ENCODE measurements at places on chromosomes 1 and 21.

DNA sequence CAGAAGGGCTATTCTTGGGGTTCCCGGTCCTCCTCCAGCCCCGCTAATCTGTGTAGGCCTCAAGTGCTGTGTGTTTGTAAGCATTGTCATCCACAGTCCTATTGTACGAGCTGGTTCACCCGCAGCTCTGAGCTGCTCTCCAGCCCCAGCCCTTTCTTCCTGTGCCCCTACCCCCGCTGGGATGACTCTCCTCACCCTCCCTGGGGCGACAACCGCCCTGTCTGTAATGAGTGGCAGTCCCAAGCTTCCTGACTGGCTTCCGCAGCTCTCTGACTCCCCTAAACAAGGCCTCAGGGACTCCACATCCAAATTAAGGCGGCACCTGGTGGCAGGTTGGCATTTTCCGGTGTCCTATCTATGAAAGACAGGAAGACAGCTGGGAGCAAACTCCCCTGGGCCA is 45.8 kb downstream of the TFF3 start:
- DNase-seq, result no peak

- DNase-seq, result peak; percentile 92
Measured at GRCh38 chr1:40862008-40862863, at the start of gene CITED4. Gene CITED4 (minus strand): TSS chr1:40862363. CDS start chr1:40862127, 236 bp downstream.

DNA sequence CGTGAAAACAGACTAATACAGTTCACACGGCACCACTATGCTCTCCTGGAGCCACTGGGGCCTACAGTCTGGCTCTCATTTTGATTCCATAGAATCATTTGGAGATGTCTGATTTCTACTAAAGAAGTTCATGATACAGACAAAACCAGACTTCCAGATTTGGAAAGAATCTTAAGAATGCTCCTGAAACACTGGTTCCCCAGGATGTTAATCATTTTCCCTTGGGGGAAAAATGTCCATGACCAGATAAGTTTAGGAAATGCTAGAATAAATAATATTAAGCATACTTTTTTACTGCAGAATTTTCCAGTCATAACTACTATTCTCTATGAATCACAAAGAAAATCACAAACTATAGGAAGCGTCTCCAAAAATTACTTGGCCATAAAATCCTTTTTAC is 63.0 kb upstream of the RGS7 start:
- no peak for DNase-seq

DNA sequence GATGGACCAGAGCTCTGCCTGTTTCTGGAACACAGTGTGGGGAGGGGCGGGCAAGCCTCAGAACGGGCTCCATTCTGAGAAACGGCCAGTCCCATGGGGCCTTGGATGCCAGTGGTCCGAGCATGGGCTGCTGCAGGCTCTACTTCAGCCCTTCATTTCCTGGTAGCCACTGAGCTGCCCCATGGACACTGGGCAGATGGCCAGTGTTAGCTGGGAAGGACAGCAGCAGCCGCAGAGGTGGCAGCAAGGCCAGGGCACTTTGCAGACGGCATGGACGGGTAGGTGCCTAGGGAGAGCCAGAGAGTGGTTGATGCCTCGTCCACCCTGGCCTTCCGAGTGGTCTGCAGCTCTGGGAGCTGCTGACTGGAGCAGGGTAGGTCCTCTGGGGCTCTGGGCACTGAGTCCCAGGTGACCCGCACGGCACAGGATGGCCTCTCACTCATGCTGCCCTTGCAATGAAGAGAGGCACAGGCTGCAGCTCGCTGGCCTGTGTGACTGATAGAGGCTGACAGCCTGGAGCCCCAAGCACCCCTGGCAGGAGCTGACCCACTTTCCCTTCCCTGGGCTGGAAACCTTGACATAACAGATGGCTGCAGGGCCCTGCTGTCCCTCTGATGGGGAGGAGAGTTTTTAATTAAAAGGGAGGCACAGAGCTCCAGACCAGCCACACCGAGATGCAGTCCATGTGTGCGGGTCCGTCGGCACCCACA is 87.7 kb upstream of the COL6A1 start:
- DNase-seq, result no peak

- no peak for DNase-seq
Measured at GRCh38 chr1:33072707-33073106, 8.2 kb upstream of the AZIN2 start.

DNA sequence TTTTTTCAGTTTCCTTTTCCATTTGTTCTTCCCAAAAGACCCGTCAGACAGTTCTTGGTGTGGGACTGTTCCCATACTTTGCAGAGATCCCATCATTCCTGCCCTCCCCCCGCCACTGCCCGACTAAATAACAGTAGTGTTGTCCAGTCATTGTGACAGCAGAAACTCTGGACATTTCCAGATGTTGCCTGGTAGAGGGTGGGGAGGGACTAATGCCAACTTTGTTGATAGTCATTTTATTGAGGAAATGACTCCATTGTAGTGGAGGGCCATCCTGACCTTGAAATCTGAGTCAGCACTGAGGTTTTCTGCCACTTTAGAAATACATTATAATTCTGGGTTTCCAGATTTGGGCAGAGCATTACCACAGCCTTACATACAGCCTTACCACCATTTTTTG is 85.4 kb downstream of the CEP350 start:
- no peak for DNase-seq

GRCh38 chr1:226131639-226132038 is 54.9 kb downstream of the ACBD3 start:
- DNase-seq, result no peak

DNA sequence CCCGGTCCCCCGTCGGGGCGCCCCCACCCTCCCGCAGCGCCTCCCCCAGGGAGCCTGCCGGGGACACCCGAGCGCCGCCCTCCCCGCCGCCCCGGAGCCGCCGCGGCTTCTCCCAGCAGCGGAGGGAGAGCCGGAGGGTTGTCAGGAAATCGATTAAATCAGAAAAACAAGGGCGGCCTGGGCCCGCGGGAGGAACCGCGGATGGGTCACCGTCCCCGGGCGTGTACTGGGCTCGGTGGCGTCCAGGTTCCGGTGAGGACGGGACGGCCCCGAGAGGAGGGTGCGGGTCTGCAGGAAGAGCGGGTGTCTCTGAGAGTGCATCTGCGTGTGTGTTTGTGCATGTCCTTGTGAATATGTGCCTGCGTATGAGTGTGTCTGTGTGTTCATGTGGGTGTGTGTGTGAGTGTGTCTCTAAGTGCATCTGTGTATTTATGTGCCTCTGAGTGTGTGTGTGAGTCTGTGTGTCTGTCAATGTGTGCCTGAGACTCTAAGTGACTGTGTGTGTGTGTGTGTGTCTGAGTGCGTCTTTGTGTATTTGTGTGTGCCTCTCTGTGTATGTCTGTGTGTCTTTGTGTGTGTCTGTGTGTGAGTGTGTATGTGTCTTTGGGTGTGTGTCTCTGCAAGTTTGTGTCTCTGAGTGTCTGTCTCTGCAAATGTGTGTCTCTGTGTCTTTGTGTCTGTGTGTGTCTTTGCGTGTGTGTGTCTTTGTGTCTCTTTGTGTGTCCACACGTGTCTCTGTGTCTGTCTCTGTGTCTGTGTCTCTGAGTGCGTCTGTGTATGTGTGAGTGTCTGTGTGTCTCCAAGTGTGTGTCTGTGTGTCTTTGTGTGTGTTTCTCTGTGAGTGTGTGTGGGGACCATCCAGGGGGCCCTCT is 1.1 kb downstream of the SPSB1 start:
- DNase-seq, result no peak

DNA sequence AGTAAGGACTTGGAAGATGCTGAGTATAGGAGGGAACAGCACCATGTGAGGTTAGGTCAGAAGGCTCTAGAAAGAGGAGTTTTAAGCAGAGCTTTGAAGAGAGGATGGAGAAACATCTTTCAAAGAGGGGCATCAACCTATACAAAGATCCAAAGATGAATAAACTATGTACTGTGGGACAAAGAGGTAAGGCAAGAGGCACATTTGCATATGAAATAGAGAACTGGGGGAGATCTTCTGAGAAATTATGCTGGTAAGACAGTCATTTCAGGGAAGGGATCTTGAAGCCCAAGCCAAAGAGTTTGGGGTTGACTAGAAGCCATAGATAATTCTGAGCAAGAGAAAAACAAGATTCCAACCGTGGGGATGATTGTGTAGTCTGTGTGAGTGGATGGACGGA is 70.0 kb downstream of the LGR6 start:
- DNase-seq, result no peak

DNA sequence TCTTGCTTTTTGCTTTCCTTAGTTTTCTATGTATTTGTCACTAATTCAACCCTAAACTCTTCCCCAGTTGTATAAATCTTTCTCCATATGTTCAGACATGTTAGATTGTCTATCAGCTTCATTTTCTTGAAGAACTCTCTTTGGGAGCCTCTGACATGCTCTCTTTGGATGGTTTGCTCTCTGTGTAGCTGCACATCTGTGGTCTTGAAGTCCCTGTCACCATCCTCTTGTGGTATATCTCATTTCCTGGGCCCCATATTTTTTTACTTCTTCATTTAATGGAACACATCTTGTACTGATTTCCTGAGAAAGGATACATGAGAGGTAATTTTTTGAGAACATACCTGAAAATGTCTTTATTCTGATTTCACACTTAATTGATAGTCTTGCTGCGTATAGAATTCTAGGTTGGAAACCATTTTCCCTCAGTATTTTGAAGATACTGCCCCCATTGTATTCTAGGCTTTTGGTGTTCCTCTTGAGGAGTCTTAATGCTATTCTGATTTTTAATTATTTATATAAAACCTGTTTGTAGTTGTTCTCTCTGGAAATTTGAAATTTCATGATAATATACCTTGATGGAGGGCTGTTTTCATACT is 72.6 kb downstream of the ST3GAL3 start:
- no peak for DNase-seq

DNA sequence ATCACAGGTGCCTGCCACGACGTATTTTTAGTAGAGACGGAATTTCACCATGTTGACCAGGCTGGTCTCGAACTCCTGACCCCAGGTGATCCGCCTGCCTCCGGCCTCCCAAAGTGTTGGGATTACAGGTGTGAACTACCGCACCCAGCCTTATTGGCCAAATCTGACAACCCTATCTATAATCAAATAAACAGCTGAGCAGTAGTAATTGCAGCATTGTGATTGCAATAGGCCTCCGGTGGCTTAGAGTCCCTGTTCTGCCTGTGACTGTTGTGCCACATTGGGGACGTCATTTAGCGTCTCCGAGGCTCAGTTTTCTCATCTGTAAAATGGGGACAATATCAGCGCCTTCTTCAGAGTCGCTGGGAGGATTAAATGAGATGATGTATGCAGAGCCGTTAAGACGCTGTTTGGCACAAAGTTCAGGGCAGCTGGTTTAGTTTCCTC is 569 bp upstream of the CAPN2 start:
- DNase-seq, result no peak

- DNase-seq, result no peak
Measured at GRCh38 chr1:227813962-227814361, 1.5 kb upstream of the PRSS38 start.

GRCh38 chr1:13807209-13807608 is 107.2 kb downstream of the PRDM2 start:
- no peak for DNase-seq

GRCh38 chr1:220566869-220567268 is 38.9 kb downstream of the MARK1 start:
- no peak for DNase-seq

- no peak for DNase-seq
Measured at GRCh38 chr1:45620588-45621500, 3.0 kb downstream of the CCDC17 start.

- no peak for DNase-seq
Measured at GRCh38 chr21:25281134-25281533, 326.1 kb downstream of the MRPL39 start.

DNA sequence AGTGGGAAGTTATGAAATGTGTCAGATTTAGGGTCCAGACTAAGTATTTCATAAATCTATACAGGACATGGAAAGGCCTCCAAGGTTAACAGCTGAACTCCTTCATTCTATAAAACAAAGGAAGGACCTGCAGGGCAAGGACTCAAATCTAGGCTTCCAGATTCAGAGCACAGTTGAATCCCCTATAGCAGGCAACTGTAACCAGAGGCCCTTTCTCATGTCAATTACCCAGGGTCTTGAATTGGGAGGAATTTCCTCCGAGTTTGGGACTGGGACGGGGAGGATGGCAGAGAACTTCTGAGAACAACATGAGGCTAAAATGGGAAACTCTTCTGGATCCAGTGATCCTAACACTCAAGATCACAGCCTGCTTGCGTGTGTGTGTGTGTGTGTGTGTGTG is 112.9 kb upstream of the BEND5 start:
- no peak for DNase-seq

DNA sequence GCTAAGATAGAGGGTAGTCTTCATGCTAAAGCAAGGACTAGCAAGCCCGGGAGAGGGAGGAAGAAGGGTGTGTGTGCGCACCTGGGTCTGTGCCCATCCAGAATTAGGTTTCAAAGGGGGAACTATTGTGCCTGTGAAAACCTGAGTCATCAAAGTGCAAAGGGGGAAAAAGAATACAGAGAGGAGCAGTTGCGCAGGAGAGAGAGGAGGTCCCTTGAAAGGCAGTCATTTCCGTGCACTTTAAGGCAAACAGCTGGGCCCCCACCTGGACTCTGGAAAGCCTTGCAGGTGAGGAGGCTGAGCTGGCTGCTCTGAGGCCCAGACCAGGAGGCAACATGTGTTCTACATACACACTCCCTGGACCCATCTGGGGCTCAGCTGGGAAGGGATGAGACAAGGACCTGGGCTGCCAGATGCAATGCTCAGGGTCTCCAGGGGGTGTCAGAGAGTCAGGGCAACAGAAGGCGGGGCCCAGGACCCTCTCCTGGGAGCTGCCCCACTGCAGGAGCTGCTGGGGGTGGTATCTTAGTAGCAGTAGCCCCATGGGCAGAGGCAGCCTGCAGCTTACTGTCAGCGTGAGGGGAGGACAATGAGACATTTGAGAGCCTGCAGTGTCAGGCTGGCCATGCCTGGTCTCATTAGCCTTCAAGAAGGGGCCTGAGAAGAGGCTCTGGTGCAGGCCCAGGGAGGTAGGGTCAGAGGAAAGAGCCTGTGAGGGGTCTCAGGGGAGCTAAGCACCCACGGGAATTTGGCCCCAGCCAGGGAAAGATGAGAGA is 14.3 kb downstream of the PROK1 start:
- no peak for DNase-seq

DNA sequence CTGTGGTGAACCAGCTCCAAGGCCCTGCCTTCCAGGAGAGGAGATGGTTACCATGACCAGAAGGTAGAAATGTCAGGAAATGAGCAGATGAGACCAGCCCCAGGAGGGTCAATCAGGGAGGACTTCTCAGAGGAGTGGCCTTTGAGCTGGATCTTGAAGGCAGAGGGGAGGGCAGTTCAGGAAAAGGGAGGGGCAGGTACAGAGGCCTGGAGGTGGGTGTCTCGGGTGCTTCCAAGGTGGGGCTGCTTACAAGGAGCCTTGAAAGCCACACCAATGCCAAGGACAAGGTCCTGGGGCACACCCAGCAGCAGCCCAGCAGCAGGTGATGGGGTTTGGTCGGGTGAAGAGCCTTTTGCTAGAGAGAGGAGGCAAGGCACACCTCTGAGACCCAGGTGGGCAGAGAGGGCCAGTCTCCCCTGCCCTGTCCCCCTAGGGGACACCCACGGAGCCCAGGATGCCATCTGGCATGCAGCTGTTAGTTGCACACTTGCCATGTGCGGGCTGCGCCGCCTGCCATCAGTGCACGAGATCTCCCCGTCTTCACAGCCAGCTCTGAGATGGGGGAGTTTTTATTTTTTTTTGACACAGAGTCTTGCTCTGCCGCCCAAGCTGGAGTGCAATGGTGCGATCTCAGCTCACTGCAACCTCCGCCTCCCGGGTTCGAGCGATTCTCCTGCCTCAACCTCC is 18.5 kb downstream of the SLC66A1 start:
- DNase-seq, result no peak

Measured in stimulated activated CD8-positive, alpha-beta memory T cell treated with anti-CD3 and anti-CD28 coated beads, Interleukin-7, amount 100 ng/mL, for 1 hour (primary cell).